ENCODE measurements at places on chromosomes 2 and 18. TPM values are rescaled to one million over a fixed set of nuclear protein-coding genes. Genes with fewer than 3 reads are reported as not detected.

PROKR1 gene
- total RNA-seq = not detected

ANKRD30B gene
- total RNA-seq = not detected

RBM43 gene
- total RNA-seq = 4.4 TPM

GRCh38 chr2:6423157-6423556, 442.6 kb downstream of the CMPK2 start:
- no peak for DNase-seq

DNA sequence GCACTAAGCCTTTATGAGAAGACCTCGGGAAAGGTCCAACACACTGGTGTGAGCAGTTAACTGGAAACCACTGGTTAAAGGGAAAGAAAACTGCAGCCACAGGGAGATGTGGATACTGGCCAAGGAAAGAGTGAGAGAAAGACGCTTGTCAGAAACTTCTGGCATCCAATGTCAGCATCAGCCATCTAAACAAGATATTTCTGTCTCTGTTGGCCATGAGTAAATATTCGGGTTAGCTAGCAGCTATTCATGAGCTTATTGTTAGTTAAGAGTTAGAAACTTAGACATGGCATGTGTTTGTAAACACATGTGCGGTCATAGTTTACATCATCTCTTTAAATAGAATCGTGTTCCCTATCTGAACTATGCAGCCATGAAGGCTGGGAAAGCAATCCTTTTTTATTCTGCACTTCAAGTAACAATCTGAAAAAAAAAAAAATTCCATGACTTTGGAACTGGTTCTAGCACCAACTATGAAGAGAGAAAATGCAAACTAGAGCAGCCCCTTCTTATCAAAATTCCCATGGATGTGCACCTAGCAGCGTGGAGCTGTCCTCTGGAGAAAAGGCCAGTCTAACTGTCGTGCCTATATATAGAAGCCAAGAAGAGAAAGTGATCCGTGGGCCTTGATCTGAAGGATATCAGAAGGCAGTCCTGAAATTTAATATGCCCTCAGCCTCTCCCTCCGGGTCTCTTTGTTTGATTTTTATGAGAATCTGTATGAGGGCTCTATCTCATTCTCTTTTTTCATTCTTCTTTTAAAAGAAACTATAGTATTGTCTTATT, 84.0 kb upstream of the RFX8 start:
- DNase-seq = no peak

- no peak for DNase-seq
Observed at GRCh38 chr2:42977270-42978174, 185.1 kb upstream of the HAAO start.

HSBP1L1 gene
- 35.0 TPM for total RNA-seq

- no peak for DNase-seq
Observed at GRCh38 chr18:36572135-36572856, 256.5 kb downstream of the TPGS2 start.

TRIM43 gene
- total RNA-seq = not detected

- DNase-seq = no peak
Observed at GRCh38 chr2:175931805-175932204, 70.3 kb downstream of the LNPK start.

GRCh38 chr2:172213116-172213860, 110.6 kb upstream of the DLX2 start:
- no peak for DNase-seq

DNA sequence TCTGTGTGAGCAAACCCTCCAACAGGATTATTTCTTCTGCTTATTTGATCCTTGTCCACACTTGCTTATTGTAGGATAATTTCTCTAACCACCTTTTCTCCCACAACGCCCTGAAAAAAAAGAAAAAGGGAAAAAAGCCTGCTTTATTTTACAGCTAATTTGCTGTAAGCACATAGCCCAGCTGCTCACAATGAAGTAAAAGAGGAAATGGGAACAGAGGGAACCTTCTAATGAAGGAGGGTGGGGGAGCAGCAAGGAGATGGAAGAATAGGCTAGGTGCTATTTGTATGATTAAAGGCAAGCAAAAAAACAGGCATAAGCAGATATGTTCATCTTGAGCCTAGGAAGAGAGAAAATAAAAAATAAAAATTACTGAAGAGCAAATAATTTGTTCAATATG, 331.6 kb downstream of the TXNL1 start:
- DNase-seq = no peak

SPP2 gene
- not detected for total RNA-seq

TEX44 gene
- total RNA-seq = not detected

- no peak for DNase-seq
Observed at GRCh38 chr18:11050966-11051365, 98.4 kb downstream of the PIEZO2 start.

- DNase-seq = no peak
Observed at GRCh38 chr2:869357-869871, 81.2 kb upstream of the SNTG2 start.

DNA sequence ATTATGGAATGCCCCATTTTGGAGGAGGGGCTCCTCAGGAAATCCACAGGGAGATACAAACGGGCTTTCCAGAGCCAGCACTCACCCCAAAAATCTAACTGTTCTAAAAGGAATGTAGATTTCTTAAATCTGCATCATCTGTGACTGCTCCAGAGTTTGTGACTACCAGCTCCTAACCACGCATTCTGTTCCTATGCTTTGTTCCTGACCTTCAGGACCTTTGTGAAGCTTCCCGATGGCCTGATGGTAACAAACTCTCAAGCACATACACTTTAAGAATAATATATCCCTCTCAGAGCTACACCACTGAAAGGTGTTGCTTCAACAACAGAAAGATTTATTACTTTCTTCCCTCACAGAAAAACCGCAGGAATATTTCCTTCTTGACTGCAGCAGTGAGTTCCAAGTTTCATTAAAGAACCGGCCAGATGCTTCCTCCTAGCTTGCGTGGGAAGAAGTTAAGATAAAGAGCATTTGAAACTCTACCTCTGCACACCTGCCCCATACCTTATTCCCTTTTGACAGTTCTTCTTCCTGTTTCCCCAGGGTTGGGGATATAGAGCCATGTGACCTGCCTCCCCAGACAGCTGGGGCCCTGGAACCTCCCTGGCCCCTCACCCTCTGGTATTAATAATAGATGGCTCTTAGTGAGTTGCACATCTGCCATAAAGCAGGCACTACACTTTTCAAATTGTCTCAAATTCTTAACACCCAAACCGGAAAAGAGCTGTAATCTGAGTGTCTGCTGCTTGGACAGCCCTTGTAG, 40.2 kb upstream of the EML4 start:
- DNase-seq = no peak

GRCh38 chr2:129821445-129821844, 158.0 kb upstream of the RAB6C start:
- no peak for DNase-seq

MAP3K19 gene
- total RNA-seq = 27.2 TPM

- DNase-seq = no peak
Observed at GRCh38 chr2:25311865-25312575, 29.7 kb downstream of the DNMT3A start.

GRCh38 chr2:489084-489483, 188.1 kb downstream of the TMEM18 start:
- no peak for DNase-seq

ELAC1 gene
- 9.0 TPM for total RNA-seq

TUBA4B gene
- total RNA-seq = 2.7 TPM
